ENCODE measurements at places on chromosomes 7 and 10.

- no peak for DNase-seq
These were observed 1.3 kb downstream of the SERPINE1 start for GRCh38 chr7:101128040-101128834.

GRCh38 chr10:121062115-121062514 is 211.0 kb downstream of the WDR11 start:
- no peak for DNase-seq

DNA sequence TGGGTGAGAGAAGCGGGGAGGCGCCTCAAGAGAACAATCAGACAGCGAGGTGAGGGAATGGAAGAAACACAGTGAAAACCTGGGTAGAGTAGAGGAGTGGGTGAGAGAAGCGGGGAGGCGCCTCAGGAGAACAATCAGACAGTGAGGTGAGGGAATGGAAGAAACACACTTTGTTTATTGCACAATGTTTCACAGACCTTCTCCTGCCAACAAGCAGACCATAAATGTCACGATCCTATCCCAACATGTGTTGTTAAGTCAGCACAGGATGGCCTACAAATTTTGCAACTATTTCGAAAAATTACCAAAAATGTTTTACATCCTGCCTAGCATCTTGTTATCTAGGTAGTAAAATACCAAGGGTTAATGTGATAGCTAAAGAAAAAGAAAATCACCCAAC is 115.3 kb downstream of the JAZF1 start:
- no peak for DNase-seq

DNA sequence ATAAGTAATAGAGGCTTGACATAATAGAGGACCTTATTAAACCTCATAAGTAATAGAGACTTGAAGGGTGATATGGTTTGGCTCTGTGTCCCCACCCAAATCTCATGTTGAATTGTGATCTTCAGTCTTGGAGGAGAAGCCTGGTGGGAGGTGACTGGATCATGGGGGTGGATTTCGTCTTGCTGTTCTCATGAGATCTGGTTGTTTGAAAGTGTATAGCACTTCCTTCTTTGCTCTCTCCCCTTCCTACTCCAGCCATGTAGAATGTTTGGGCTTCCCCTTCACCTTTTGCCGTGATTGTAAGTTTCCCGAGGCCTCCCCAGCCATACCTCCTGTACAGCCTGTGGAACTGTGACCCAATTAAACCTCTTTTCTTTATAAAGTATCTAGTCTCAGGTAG is 8.6 kb downstream of the KIFBP start:
- DNase-seq: no peak

- no peak for DNase-seq
These were observed 171.2 kb downstream of the GFRA1 start for GRCh38 chr10:116101616-116102315.

- DNase-seq: no peak
These were observed 39.9 kb downstream of the STRA8 start for GRCh38 chr7:135273581-135273980.

- no peak for DNase-seq
These were observed 169.2 kb upstream of the SEMA3A start for GRCh38 chr7:84363741-84364140.

DNA sequence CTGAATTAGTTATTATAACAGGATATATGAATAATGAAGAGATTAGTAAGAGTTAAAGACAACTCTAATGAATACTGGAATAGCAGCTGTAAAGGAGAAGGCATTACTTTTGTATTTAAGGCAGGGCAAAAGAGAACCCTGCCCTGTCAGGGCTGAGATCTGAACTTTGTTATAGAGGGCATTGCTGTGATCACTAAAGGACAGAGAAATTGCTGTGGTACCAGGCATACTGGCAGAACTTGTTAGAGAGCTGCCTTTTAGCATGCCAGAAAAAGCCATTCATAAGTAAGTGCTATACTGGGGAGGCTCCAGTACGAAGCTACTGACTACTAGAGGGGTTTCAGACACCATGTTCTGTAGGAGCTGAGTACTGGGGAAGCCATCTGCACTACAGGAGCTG is 481.8 kb downstream of the SEMA3D start:
- DNase-seq: no peak

DNA sequence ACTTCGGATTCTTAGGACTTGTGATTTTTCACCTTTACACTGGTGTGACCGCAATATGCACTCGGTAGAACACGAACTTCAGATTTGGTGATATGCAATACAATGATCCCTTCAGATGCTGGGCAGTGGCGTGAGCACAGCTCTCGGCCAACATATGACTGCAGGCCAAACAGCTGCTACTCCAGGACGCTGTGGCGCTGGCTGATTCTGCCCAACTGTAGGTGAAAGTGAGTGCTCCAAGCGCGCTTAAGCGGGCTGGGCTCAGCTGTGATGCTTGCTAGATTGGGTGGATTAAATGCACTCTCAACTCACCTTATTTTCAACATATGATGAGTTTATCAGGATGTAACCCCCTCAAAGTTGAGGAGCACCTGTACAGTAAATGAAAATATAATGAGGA is 137.6 kb upstream of the RET start:
- DNase-seq: no peak

DNA sequence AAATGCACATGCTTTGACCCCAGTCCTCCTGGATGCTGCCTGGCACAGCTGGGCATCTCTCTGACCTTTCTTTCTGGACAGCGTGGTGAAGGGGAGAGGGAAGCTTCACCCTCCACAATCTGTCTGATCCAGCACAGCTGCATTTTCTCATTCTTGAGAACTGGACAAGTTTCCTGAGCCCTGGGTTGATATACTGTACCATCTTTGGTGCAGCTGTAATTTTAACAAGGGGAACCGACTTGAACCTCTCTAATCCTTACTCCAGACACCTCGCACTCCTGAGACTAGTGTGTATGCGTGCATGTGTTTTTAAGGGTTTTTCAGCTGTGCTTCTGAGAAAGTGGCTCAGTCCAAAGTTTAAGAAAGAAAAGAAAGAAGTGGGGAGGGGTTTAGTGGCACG is 655.7 kb downstream of the INHBA start:
- no peak for DNase-seq

DNA sequence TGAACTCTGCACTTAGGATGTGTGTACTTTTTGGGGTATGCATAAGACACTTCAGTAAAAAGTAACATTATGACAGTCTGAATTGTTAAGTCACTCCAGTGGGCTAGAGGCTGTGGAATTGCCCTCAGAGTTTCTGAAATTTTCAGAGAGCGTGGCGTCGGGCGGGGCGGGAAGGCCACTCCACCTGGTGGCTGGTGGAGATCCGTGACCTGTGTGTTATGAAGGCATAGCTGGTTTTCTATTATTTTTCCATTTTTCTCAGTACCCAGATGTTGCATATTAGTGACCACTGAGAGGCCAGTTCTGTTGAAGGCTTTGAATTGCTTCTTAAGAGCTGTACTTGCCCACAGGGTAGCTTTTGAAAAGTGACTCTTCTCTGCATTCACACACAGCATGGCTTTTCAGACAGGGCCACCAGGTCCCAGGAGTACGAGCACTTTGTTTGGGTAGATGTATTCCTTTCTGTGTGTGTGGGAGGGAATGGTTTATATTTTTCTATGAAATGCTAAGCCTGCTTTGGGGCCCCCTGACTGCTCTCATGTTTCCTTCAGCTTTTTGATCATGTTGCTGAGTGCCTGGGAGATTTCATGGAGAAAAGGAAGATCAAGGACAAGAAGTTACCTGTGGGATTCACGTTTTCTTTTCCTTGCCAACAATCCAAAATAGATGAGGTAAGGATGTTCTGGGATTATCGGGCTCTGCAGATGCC is 52.3 kb downstream of the TACR2 start:
- no peak for DNase-seq

- no peak for DNase-seq
These were observed 137.6 kb downstream of the TSPAN12 start for GRCh38 chr7:120720317-120720716.

- peak; percentile 14 for DNase-seq
These were observed 252.8 kb downstream of the DPP6 start for GRCh38 chr7:154304740-154305700.

- no peak for DNase-seq
These were observed 2.4 kb upstream of the COBL start for GRCh38 chr7:51318886-51319579.

DNA sequence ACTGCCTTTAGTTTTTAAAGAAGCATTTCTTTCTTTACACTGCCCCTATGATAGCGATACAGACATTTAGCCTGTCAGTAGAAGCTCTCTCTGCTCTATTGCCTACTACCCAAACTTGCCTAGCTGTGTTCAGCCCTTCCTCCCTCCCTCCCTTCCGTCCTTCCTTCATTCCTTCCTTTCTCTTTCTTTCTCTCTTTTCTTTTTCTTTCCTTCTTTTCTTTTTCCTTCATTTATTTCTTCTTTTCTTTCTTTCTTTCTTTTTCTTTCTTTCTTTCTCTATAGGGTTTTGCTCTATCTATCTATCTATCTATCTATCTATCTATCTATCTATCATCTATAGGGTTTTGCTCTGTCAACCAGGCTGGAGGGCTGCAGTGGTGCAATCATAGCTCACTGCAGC is 7.1 kb upstream of the ZNF212 start:
- DNase-seq: no peak

DNA sequence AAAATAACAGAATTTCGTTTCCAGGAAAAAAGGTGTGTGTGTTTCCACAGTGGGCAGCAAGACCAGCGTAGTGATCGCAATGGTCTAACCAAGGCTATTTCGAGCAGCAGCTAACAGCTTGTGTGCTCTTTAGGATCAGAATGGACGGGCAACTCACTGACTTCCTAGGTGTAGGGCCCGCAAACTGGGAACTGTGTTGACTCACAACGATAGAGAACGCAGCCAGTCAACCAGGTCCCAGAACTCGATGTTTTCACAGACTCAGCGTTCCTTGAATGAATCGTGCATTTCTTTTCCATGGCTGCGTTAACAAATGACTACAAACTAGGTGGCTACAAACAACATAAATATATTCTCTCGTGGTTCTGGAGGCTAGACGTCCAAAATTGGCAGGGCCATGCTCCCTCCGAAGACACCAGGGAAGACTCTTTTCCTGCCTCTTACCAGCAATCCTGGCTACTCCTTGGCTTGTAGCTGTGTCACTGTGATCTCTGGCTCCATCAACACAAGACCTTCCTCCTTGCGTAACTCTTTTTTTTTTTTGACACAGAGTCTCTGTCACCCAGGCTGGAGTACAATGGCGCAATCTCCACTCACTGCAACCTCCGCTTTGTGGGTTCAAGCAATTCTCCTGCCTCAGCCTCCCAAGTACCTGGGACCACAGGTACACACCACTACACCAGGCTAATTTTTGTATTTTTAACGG is 39.1 kb downstream of the PODXL start:
- no peak for DNase-seq

DNA sequence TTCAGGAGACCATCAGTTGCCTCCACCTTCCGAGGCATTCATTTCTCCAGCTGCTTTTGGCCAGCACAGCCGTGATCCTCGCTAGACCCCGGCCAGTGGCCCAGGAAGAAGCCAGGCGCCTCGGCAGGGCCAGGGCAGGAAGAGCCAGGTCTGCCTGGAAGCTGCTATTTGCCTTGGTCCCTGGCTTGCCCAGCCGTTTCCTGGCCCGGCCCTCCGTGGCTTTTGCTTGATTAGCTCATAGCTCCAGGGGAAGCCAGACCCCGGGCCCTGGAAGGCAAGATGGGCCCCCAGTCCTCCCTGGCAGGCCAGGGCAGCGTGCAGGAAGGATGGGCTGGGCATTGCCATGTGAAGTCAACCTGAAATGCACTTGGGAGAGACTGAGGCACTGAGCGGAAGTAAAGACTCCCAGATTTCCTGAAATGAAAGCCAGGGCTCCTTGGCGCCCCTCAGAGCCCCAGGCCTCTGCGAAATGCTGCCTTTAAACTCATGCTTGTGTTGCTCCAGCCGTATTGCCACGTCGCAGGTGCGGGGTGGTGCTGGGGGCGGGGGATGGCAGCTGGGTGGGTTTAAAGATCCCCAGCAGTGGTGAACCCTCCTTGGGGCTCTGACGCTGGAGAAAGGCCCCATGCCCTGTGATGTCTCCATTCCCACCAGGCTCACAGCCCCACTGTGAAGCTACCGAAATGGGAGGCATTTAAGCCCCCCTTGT is 160.6 kb downstream of the GRK5 start:
- no peak for DNase-seq

- no peak for DNase-seq
These were observed 127.7 kb downstream of the JAZF1 start for GRCh38 chr7:28052933-28053332.

GRCh38 chr10:132133005-132133404 is 53.7 kb upstream of the DPYSL4 start:
- DNase-seq: no peak

DNA sequence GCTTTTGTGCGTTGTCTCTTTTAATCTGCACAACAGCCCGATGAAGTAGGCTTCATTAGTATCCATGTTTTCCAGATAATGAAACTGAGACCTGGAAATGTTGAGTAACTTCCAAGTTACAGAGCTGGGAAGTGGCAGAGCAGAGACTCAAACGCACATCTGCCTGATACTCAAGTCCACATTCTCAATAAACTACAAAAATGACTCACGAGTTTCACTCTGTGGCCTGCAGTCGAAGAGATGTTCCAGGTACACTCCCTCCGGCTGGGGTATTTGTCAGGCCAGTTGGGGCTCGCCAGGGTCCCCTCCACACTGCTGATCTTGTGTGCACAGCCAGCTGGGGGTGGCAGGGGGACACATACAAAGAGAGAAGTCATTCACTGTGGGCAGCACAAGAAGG is 17.7 kb upstream of the OPALIN start:
- no peak for DNase-seq

- DNase-seq: no peak
These were observed 157.5 kb upstream of the NFE2L3 start for GRCh38 chr7:25994433-25994994.

DNA sequence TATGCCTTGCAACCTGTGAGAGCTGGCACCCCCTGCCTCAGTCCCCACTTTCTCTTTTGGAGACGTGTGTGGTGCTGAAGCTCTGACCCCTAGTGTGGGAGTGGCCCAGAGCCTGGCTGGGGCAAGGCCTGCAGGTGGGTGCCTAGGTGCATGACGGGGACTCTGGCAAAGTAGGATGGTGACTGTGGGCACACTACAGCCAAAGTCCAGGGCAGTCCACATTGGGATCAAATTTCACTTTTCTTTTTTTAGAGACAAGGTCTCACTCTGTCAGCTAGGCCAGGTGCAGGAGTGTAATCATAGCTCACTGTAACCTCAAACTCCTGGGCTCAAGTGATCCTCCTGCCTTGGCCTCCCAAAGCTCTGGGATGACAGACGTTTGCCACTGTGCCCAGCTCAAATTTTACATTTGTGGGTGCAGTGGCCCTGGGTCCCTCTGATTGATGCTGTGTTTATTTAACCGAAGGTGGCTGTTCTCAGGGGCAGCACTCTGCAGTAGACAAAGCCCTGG is 52.3 kb downstream of the NEURL1 start:
- DNase-seq: no peak

GRCh38 chr7:149334219-149334618 is 72.2 kb downstream of the ZNF783 start:
- DNase-seq: no peak

DNA sequence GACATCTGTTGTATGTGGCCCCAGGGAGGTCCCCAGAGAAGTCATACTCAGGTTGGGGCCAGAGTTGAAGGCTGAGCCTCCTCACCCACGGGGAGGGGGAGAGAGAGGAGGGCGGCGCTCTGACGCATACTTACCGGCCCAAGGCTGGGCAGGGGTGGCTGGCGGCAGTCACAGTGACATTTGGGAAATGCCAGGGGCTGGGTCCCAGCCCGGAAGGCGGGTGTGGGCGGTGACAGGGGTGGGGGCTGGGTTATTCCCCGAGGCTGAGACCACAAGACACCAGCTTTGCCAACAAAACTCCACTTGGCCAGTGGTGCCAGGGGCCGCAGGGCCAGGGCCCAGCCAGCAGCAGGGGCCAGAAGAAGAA is 41.1 kb downstream of the RASGEF1A start:
- DNase-seq: no peak

GRCh38 chr7:37531225-37531624 is 82.6 kb upstream of the ELMO1 start:
- no peak for DNase-seq
